ENCODE measurements at places on chromosomes 13 and 19.

- no peak for DNase-seq
Observed at GRCh38 chr19:1377176-1377964, 6.3 kb upstream of the NDUFS7 start.

- peak; percentile 20 for DNase-seq
Observed at GRCh38 chr19:19488875-19489690, 26.3 kb downstream of the TSSK6 start.

DNA sequence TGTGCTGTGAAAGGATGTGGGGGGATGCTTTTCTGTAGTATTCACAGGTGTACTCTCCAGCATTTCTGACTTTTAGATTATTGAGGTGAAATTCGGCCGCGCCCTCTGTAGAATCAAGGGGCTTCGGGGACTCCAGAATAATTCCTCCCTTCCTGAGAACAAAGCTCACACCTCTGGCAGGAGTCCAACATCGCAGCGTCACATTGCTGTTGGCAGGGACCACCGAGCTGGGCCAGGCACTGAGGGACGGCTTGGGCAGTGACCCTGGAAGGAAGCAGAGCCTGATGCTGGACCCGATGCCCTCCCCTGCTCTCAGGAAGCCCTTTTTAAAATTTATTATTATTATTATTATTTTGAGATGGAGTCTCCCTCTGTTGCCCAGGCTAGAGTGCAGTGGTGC lies 6.3 kb downstream of the TARM1 start:
- no peak for DNase-seq

- DNase-seq = no peak
Observed at GRCh38 chr13:114111577-114111976, 20.8 kb downstream of the RASA3 start.

GRCh38 chr19:39520541-39521484 lies 5.9 kb downstream of the SELENOV start:
- no peak for DNase-seq

GRCh38 chr13:29301027-29301426 lies 294.5 kb downstream of the SLC7A1 start:
- DNase-seq = no peak

Measured in NCI-H774 (cell line).